Cardiac septum (tissue), 1 donor: ENCODE measurements at places on chromosomes 4 and X. TPM values are rescaled to one million over a fixed set of nuclear protein-coding genes. Genes with fewer than 3 reads are reported as not detected.

The PRDM8 gene
- total RNA-seq = 1.6 TPM

The EGF gene
- 11.7 TPM for total RNA-seq

The LARP7 gene
- total RNA-seq = 52.9 TPM

The TMEM271 gene
- not detected for total RNA-seq

The NKX6-1 gene
- 0.22 TPM for total RNA-seq

The FABP2 gene
- total RNA-seq = 0.57 TPM

The TKTL2 gene
- total RNA-seq = not detected

The SCML1 gene
- total RNA-seq = 8.2 TPM

The CYLC1 gene
- total RNA-seq = not detected

The ARHGAP6 gene
- 4.8 TPM for total RNA-seq

The C1QTNF7 gene
- 2.3 TPM for total RNA-seq

The TRO gene
- total RNA-seq = 4.6 TPM

The MCF2 gene
- 0.65 TPM for total RNA-seq

The SPIN4 gene
- total RNA-seq = 1.6 TPM

The GLRA3 gene
- total RNA-seq = not detected

The TTC29 gene
- 0.24 TPM for total RNA-seq

The SOX3 gene
- total RNA-seq = not detected

The L1CAM gene
- 1.5 TPM for total RNA-seq

The USP17L21 gene
- total RNA-seq = not detected

The TMEM35A gene
- total RNA-seq = 0.11 TPM

The IL2 gene
- not detected for total RNA-seq

The TMEM165 gene
- 56.4 TPM for total RNA-seq

The NAP1L5 gene
- 7.0 TPM for total RNA-seq

The NEIL3 gene
- total RNA-seq = 0.16 TPM

The FAAH2 gene
- 0.19 TPM for total RNA-seq

The H2BW1 gene
- not detected for total RNA-seq

The CXCR3 gene
- total RNA-seq = 0.13 TPM

The NDNF gene
- total RNA-seq = 5.1 TPM

The RHOXF2 gene
- total RNA-seq = not detected

The ADH1C gene
- 4.0 TPM for total RNA-seq

The CPEB2 gene
- total RNA-seq = 17.7 TPM

The FAM149A gene
- total RNA-seq = 5.8 TPM

The MMRN1 gene
- 2.5 TPM for total RNA-seq

The BST1 gene
- 2.5 TPM for total RNA-seq

The MAGEA2B gene
- total RNA-seq = not detected

The GPC4 gene
- 3.6 TPM for total RNA-seq

The ARMCX2 gene
- total RNA-seq = 43.5 TPM

The RAB41 gene
- total RNA-seq = not detected

The SAGE1 gene
- not detected for total RNA-seq

The CLRN2 gene
- total RNA-seq = not detected

The HEPH gene
- 47.7 TPM for total RNA-seq

The SPARCL1 gene
- total RNA-seq = 202 TPM

The EMD gene
- total RNA-seq = 66.2 TPM

The NSUN7 gene
- total RNA-seq = not detected

The ATOH1 gene
- total RNA-seq = not detected

The TLR3 gene
- 2.3 TPM for total RNA-seq

The SLC38A5 gene
- total RNA-seq = 2.2 TPM

The PCYT1B gene
- 0.27 TPM for total RNA-seq

The HDAC8 gene
- total RNA-seq = 23.4 TPM

The HELT gene
- total RNA-seq = not detected

The SMAD1 gene
- total RNA-seq = 10.8 TPM

The CPE gene
- 43.5 TPM for total RNA-seq

The SPIN2A gene
- 0.30 TPM for total RNA-seq

The SCRG1 gene
- 1.1 TPM for total RNA-seq

The ZNF732 gene
- total RNA-seq = 0.13 TPM

The MSMO1 gene
- total RNA-seq = 19.8 TPM
